ENCODE measurements at places on chromosomes 5 and 9.

DNA sequence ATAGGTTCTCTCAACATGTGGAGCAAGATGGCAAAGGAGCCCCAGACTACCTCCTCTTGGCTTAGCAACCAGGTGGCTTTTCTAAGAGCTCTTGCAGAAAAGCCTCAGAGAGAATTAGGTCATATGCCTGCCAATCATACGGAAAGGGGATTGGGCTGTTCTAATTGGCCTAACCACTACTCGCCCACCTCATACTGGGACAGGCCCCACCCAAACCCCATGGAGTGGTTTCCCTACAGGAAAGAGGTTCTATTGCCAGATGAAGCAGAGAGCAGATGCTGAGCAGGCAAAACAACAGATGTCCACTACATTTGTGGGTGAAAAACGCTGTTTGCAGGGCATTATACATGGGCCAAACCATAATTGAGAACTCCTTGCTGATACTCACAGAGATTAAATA, 29.0 kb downstream of the ABLIM3 start:
- DNase-seq, result no peak

- DNase-seq, result peak; percentile 88
Observed at GRCh38 chr5:83340511-83340918, 131.0 kb upstream of the VCAN start.

DNA sequence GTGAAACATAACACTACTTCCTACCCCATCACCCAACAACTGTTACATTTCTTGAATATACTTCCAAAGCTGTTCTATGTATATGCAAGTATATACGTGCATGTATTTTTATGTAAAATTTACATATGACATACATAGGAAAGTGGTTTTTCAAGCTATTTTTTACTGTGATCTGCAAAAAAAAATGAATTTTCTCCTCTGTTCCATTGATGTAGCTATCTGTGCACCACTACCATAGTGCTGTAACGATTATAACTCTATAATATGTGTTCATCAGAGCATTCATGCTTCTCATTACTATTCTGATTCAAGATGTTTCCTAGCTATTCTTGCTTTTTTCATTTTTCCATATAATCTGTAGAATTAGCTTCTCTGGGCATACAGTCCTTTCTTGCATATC, 164.0 kb downstream of the DEPDC1B start:
- DNase-seq, result no peak

- no peak for DNase-seq
Observed at GRCh38 chr5:141585594-141585993, 33.2 kb downstream of the DIAPH1 start.

DNA sequence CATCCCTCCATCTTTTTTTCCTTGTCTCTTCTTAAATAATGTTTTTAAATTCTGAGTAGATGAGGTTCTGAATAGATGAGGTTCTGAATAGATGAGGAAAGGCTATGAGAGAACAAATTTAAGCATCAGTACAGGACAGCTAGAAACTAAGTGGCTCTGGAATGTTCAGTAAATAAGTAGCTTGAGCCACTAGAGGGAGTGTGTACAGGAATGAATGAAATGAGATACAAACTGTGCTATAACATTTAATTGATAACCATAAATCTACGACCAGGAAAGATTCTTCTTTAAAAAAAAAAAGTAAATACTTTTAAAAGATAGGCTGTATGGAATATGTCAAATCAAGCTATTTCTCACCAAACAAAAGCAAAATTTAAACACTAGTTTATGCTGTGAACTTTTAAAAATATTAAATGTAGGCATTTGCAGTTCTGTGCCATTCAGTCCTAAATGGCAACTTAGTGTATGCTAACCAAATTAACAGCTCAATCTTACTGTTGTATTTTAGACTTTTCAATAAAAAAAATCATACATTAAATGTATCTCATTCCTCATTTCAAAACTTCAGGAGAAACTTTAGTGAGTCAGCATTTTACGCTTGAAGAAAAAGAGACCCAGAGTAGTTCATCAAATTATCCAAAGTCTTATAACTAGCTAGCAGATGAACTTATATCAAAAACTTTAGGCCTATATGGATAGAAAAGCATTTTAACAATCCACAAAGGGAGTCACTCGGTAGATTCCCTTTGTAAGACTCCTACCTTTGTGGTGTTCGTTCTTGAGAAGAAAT, 70.4 kb upstream of the SNX2 start:
- DNase-seq, result peak; percentile 54

DNA sequence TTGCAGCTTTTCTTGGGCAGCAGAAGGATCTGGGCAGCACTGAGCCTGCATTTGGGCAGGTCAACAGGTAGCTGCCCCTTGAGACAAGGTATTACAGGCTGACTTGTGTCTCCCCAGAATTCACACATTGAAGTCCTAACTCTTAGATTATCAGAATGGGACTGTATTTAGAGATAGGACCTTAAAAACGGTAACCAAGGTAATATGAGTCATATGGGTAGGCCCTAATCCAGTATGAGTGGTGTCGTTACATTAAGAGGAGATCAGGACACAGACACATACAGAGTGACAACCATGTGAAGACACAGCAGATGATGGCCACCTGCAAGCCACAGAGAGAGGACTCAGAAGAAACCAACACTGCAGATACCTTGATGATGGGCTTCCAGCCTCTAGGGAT, 3.2 kb downstream of the C1QTNF2 start:
- no peak for DNase-seq

DNA sequence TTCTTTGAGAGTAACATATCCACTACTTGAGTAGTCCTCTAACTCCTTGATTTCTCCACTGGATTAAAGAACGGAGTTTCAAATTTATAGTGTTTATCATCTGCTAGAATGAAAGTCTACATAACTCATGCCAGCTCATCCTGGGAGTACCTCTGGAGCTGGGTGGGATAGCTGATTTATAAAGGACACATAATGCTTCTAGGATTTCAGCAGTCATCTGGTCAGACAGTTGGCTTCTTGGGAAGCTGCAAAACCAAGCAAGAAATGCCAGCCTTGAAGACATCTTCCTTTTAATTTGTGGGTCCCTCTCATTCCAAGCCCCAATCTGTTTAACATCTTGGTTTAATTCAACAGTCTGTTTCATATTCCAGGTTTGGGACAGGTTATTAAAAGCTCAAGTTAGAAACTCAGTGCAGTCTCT, 3.2 kb downstream of the GALNT10 start:
- no peak for DNase-seq

DNA sequence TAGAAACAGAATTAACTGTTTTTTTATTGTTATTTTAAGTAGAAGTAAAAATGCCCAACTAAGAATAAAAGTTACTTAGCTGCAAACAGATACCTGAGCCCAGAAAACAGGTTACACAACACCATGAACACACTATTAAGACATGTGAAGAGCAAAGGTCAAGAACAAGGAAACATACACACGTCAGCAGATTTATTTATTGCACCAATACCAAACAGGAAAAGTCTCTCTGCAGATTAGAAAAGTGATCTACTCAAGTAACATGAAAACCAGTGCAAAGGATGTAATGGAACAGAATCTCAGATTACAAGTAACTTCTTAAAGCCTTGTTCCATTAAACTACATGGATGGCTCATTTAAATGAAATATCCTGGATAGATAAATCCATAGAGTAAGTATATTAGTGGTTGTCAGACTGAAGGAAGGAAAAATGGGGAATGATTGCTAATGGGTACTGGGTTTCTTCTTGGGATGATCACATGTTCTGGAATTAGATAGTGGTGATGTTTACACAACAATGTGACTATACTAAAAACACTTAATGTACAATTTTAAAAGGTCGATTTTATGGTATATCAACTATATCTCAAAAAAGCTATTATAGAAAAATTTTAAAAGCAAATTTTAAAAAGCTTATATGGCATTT, 6.1 kb downstream of the SAR1B start:
- no peak for DNase-seq

DNA sequence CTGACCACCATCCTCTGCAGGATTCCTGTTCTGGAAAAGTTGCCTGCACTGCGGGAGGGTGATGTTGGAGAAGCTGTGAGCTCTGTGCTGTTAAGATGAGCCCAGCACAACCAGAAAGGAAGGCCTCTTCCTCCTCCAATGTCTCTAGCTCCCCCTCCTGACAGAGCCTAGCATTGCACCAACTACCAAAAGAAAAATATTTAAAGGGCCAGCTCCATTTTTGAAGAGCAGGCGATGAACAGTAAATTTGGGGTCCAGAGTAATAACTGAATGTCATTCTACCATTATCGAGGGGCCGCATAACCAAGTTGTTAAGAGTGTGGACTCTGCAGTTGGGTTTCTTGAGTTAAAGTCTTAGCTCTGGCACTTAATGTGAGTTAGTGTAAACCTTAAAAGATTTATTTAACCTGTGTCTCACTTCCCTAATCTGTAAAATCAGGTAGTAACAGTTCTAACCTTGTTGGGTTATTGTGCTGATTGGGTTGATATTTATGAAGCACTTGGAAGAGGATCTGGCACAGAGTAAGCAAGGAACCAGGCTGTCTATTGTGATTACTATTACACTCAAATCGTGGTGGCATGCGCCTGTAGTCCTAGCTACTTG, 3.9 kb downstream of the TEX53 start:
- DNase-seq, result peak; percentile 83

DNA sequence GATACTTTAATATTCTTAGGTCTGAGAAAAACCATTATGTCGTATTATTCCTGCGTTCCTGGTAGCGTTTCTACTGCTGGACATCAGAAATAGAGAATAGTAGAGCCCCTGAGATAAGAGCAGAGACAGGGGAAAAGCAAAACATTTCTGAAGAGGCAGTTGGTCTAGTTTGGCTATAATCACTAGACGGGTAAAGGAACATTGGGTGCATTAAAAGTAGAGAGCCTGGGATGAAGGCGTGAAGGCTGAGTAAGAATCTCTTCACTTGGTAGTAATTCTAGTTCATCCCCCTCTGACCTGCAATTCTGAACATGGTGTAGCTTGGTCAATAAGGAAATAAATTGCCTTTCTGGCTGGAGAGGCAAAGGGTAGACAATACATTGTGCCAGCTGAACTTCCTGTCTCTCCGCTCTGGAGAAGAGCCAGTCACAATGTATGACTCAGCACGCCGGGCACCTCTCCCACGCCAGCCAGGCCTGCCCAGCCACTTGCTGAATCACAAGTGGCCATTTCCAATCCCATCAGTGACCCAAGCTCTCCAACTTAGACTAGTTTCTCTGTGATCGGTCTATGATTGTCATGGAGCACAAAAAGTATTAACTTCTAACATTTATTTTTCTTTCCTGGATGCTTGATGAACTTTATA, 75.4 kb downstream of the STK32A start:
- DNase-seq, result no peak

GRCh38 chr9:86344818-86345217, 9.4 kb downstream of the TUT7 start:
- DNase-seq, result no peak

DNA sequence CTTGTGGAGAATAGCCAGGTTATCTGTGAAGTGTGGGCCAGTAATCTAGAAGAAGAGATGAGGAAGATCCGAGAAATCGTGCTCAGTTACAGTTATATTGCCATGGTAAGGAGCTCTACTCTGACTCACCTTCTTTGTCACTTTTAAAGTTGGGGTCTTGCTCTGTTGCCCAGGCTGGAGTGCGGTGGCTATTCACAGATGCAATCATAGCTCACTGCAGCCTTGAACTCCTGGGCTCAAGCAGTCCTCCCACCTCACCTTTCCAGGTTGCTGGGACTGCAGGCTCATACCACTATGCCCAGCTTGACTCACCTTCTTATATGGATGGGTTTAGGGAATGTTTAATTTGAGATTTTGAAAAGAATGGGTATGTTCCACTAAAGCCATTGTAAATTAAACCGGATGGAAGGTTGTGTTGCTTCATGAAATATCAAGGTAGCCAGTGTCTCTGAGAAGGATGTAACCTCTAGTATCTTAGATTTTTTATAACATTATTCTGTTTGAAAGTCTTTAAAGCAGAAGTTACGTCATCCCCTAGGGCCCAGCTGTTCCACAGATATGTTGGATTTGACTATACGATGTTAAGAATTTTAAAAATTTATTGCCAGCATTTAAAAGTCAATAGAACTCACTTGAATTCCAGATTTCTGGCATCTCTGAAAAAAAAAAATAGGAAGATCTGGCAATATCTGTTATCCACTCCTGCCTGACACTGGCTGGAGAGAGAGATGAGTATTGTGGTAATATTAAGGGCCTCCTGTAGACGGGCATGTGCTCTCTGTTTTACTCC, 5.1 kb downstream of the CNOT8 start:
- DNase-seq, result no peak

- no peak for DNase-seq
Observed at GRCh38 chr5:176436656-176437055, 11.5 kb upstream of the FAF2 start.

DNA sequence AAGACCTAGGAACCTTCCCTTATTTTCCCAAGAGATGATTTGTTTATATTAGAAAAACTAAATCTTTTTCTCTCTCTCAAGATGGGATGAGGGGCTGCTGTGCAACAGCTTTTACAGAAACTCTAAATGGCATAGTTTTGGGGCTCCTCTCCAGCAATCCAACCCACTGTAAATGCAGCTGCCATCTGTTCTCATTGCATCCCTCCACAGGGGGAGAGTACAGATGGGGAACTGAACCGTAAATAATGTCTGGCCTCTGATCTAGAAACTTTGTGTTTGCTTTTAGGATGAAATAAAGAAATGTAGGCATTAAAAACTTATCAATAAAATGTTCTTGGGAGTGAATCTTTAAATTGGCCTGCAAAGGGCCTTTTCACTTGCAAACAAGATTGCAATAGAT, 291.4 kb downstream of the MCTP1 start:
- DNase-seq, result no peak

DNA sequence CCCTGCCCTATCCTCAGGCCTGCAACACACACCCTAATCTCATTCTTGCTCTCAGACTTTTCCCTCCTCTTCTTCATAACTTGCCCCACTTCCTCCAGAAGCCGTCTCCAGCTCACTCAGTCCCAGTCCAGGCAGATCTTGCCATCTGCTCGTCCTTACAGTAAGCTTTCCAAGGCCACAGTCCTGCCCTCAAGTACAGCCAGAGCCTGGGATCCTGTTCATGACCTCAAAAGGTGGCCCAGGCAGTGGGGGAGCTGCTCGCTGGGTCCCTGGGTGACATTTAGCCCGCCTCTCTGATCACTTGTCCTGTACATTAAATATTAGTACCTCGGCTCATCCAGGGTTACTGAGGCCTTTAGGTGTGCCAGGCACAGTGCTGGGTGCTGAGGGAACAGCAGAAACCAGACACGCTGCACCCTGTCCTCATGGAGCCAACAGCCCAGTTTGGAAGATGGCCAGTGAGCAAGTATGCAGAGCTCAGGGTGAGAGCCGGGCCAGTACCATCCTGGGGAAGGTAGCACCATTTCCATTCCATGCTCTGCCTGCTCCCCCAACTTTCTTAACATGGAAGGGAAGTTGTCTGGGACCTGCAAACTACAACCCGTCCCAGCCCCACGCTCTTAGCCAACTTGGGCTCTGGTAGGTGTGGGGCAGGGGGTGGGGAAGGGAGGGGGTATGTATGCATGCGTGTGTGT, 100.4 kb downstream of the C5orf15 start:
- no peak for DNase-seq

- no peak for DNase-seq
Observed at GRCh38 chr5:154795235-154795596, 40.0 kb downstream of the LARP1 start.

GRCh38 chr5:135343413-135343812, 55.6 kb downstream of the MACROH2A1 start:
- no peak for DNase-seq
